ENCODE measurements at places on chromosomes 12 and 14. TPM values are rescaled to one million over a fixed set of nuclear protein-coding genes. Genes with fewer than 3 reads are reported as not detected.
A peak's percentile ranks its signal among the peaks of the same experiment; 100 is the strongest.

GRCh38 chr12:94951071-94951934 lies 52.2 kb downstream of the NDUFA12 start:
- H3K4me1 ChIP-seq, result peaks cover 15% of the 10 kb centered on the region
- DNase-seq, result no peak
- no peaks in the 10 kb centered on the region for H3K27me3 ChIP-seq
- H3K27ac ChIP-seq, result no peak overlapping the region
- H3K4me3 ChIP-seq, result no peak overlapping the region

GRCh38 chr12:19045426-19045825 lies 84.1 kb upstream of the PLEKHA5 start:
- no peaks in the 10 kb centered on the region for H3K4me1 ChIP-seq
- H3K27ac ChIP-seq, result no peak overlapping the region
- no peaks in the 10 kb centered on the region for H3K27me3 ChIP-seq
- no peak overlapping the region for H3K4me3 ChIP-seq
- H3K36me3 ChIP-seq, result no peaks in the 10 kb centered on the region
- no peak for DNase-seq

DNA sequence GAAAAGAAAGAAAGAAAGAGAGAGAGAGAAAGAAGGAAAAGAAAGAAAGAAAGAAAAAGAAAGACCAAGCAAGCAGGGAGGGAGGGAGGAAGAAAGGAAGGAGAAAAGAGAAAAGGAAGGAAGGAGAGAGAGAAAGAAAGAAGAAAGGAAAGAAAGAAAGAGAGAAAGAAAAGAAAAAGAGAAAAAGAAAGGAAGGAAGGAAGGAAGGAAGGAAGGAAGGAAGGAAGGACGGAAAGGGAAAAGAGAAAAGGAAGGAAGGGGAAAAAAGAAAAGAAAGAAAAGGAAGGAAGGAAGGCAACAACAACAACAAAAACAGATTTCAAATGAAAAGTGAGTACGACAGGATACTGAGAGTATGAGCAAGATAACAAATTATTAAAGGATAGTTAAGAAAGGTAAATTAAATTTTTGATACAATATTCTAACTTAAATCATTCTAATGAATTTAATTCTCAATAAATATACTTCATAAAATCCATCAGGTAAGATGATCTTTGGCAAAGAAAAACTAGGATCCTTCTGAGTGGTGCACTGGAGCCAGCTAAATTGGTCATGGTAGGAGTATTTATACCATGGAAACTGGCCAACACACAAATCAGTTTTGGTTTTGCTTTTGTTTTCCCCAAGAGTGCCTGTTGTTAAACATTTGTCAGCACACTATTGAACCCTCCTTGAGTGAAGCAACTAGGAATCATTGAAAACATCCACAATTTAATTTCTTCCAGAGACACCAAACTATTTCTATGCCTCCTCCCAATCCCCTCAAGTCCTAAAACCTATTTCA lies 56.1 kb upstream of the DYRK2 start:
- peak overlapping the region; percentile 28 for H3K4me3 ChIP-seq
- 0 out of 2 replicates have a peak, but pooled peaks cover 3% of the 10 kb centered on the region for H3K36me3 ChIP-seq
- no peaks in the 10 kb centered on the region for H3K27me3 ChIP-seq
- H3K4me1 ChIP-seq, result peaks cover 47% of the 10 kb centered on the region
- peak overlapping the region; percentile 98 for H3K27ac ChIP-seq

DNA sequence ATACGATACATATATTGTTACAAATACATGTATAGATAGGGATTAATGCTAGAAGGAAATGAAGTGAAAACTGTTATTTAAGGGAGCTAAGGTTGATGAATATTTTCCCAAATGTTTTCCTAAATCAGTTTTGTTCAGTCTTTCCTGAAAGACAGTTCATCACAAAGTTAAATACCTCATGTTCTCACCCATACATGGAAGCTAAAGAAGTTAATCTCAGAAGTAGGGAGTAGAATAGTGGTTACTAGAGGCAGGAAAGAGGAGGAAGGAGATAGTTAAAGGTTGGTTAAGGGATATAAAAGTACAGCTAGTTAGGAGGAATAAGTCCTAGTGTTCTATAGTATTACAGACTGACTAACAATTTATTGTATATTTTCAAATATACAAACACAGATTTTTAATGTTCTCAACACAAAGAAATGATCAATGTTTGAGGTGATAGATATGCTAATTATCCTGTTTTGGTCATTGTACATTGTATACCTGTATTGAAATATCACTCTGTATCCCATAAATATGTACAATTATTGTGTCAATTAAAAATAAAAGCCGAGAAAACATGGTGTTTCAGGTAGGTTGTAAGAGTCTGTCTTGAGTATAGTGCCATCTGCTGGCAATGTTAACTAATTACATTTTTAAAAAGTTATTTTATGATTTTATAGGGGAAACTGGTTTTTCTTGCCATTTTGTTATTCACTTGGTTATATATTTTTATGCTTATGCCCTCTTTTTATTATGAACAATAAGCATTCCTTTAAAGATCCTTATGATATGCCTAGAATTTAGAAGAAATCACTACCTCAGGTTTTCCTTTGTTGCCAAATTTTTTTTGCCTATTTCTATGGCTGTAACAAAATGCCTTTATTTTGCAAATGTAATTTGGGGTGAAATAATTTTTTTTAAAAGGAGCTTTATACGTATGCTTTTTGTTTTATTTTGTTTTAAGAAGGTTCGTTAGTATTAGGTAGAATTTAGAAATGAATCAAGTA lies 26.9 kb downstream of the ZDHHC17 start:
- H3K4me1 ChIP-seq, result no peaks in the 10 kb centered on the region
- H3K4me3 ChIP-seq, result no peak overlapping the region
- no peaks in the 10 kb centered on the region for H3K36me3 ChIP-seq
- no peak overlapping the region for H3K27ac ChIP-seq
- no peaks in the 10 kb centered on the region for H3K27me3 ChIP-seq

- no peak for DNase-seq
- no peaks in the 10 kb centered on the region for H3K4me1 ChIP-seq
- no peak overlapping the region for H3K4me3 ChIP-seq
- H3K27me3 ChIP-seq, result no peaks in the 10 kb centered on the region
- H3K27ac ChIP-seq, result no peak overlapping the region
Observed at GRCh38 chr14:78440356-78440894, 270.3 kb downstream of the NRXN3 start.

DNA sequence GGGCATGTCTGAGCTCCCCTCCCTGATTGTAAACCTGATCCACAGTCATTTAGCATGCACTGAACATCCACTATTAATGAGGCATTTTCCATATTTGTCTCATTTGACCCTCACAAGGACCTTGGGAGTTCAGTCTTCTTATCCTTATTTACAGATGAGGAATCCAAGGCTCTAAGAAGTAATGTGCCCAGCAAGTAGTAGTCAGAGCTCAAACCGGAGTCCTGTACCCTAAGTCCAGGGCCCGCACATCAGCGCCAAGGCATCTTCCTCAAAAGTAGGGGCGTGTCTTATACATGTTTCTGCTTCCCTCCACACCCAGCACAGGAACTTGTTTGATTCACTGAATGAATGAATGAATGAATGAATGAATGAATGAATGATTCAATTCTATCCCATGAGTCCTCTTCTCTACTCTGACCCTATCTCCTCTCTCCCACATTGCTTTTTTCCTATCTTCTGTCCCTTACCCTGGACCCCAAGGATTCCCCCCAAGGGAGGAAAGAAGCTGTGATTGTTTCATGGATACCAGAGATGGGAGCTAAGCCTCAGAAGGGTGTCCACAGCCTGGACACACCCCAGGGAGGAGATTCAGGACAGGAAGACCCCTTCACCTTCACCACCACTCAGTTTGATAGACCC lies 21.8 kb upstream of the KRT8 start:
- H3K27ac ChIP-seq, result peak overlapping the region; percentile 100
- DNase-seq, result no peak
- H3K4me3 ChIP-seq, result peak overlapping the region; percentile 33
- H3K4me1 ChIP-seq, result peaks cover 67% of the 10 kb centered on the region
- H3K27me3 ChIP-seq, result no peaks in the 10 kb centered on the region

- H3K27ac ChIP-seq, result no peak overlapping the region
- H3K27me3 ChIP-seq, result no peaks in the 10 kb centered on the region
- no peaks in the 10 kb centered on the region for H3K4me1 ChIP-seq
- H3K4me3 ChIP-seq, result no peak overlapping the region
Observed at GRCh38 chr12:59517522-59517921, 78.3 kb upstream of the SLC16A7 start.

DNA sequence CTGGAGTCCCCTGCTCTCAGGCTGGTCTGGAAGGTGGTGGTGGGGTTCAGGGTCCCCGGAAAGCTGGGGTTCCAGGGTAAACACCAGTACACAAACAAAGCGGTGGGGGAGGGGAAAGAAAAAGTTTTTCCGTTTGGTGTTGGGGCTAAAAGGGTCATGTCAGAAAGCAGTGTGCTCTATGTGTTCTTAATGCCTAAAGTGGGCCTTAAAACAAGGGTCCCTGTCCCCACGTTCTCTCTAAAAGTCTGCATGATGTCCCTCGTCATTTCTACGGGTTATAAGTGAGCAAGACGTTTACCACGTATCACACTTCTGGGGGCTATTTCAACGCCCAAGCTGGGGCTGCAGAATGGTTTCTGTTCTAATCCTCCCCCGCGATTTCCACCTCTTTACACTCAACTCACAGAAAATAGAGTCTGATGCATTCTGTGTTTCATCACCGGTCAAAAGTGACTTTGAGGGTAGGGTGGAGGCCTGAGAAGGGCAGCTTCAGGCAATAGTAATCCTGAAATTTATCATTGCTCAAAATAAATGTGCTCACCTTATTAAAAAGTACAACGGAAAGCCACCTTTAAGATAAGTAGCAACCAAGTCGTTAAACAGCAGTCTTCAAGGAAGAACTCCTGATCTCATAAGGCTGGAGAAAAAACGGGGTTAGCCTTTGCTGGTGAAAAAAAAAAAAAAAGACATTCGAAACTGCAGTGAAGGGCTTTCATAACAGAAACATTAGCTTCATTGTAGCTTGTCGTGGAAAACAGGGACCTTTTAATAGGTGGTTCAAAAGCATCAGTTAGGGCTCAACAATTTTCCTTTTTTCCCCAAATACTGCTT lies 63.9 kb upstream of the PTGR2 start:
- peak overlapping the region; percentile 71 for H3K4me3 ChIP-seq
- peaks cover 38% of the 10 kb centered on the region for H3K4me1 ChIP-seq
- DNase-seq, result no peak
- H3K27ac ChIP-seq, result peak overlapping the region; percentile 59
- H3K36me3 ChIP-seq, result no peaks in the 10 kb centered on the region

- no peak overlapping the region for H3K4me3 ChIP-seq
- H3K27me3 ChIP-seq, result no peaks in the 10 kb centered on the region
- H3K4me1 ChIP-seq, result no peaks in the 10 kb centered on the region
- no peak overlapping the region for H3K27ac ChIP-seq
- 0 out of 2 replicates have a peak, but pooled peaks cover 10% of the 10 kb centered on the region for H3K36me3 ChIP-seq
Observed at GRCh38 chr12:132777614-132778013, 16.0 kb upstream of the ANKLE2 start.

DNA sequence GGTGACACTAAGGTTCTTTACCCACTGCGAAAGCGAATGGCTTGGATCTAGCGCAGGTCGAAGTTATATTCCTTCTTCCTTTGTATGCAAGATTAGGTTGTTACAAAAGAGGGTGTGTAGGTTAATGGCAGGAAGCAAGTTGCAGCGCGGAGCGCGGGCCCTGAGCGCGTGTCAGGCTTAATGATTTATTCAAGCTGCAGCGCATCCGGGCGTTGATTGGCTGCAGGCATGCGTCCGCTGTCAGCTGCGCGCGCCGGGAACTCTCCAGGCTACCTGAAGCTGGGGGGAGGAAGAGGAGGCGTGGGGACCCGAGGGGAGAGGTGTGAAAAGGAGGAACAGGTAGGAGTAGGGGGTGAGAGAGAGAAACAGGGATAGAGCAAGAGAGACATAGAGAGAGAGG lies 7.4 kb downstream of the ASCL1 start:
- H3K4me3 ChIP-seq, result no peak overlapping the region
- no peak for DNase-seq
- no peaks in the 10 kb centered on the region for H3K4me1 ChIP-seq
- H3K27ac ChIP-seq, result no peak overlapping the region
- H3K36me3 ChIP-seq, result no peaks in the 10 kb centered on the region
- H3K27me3 ChIP-seq, result peaks cover 64% of the 10 kb centered on the region

DNA sequence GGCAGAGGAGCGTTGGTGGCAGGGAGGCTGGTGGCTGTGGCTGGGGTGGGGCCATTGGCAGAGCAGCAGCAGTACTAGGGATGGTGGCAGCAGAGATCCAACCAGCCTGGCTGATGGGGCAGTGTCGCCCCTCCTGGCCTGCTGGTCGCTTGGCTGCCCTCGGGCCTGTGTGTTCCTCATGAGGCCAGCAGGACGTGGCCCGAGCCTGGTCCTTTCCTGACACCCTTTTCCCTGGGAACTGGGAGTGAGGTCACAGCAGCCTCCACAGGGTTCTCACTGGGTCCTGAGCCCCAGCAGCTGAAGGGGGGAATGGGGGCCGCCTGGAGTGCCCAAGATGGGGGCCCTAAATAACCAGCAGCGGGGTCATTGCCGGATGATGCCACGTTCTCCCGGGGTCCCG lies 46.1 kb downstream of the KIF26A start:
- no peaks in the 10 kb centered on the region for H3K36me3 ChIP-seq
- no peak for DNase-seq
- peaks cover 70% of the 10 kb centered on the region for H3K27me3 ChIP-seq

DNA sequence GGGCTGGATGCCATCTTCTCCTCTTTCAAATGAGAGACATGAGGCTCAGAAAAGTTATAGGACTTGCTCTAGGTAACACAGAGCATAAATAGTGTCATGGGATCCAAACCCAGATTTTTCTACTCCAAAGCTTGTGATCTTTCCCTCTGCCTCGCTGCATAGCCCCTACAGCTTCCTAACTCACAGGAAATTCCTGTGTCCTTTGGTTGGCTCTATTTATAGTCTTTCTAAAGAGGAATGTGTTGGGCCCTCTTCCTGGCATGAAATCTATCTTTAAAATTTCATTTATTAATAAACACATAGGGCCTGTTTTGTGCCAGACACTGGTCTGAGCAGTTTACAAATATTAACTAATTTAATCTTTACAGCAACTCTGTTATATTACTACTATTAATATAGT lies 9.8 kb upstream of the KCNA5 start:
- H3K4me1 ChIP-seq, result no peaks in the 10 kb centered on the region
- H3K27ac ChIP-seq, result no peak overlapping the region
- DNase-seq, result no peak
- peaks cover 75% of the 10 kb centered on the region for H3K27me3 ChIP-seq
- H3K36me3 ChIP-seq, result no peaks in the 10 kb centered on the region

DNA sequence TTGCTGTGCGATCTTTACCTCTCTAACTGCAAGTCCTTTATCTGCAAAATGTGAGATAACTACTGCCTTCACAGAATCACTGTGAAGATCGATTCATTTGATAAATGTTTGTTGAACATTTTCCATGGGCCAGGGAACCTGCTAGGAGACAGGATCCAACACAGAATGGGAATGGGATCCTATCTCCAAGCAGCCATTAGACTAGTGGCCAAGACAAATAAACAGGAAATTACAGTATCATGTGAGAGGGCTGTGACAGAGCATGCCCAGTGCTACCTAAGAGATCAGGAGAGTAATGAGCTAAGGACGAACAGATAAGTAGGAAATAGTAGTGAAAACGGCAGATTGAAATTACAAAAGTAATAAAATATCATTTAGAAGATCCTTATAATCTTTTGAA lies 105.7 kb downstream of the GRIN2B start:
- no peaks in the 10 kb centered on the region for H3K36me3 ChIP-seq
- H3K4me3 ChIP-seq, result no peak overlapping the region
- H3K27me3 ChIP-seq, result peaks cover 4% of the 10 kb centered on the region
- DNase-seq, result no peak
- no peak overlapping the region for H3K27ac ChIP-seq
- no peaks in the 10 kb centered on the region for H3K4me1 ChIP-seq

- H3K4me3 ChIP-seq, result 0 out of 2 replicates have a peak overlapping the region, but pooled peaks have one; percentile 12
- H3K4me1 ChIP-seq, result peaks cover 82% of the 10 kb centered on the region
- H3K27ac ChIP-seq, result peak overlapping the region; percentile 76
- peak; percentile 79 for DNase-seq
Observed at GRCh38 chr14:55122440-55122986, 6.5 kb upstream of the LGALS3 start.

The LEMD3 gene
- 17.8 TPM for total RNA-seq

The ZDHHC22 gene
- total RNA-seq, result not detected

The TMEM229B gene
- 1.2 TPM for total RNA-seq

The CFAP251 gene
- 3.7 TPM for total RNA-seq

All from PC-9 (cell line).